ENCODE measurements at places on chromosomes 1 and 21.

GRCh38 chr1:176692988-176693696 lies 230.2 kb downstream of the PAPPA2 start:
- DNase-seq, result no peak

DNA sequence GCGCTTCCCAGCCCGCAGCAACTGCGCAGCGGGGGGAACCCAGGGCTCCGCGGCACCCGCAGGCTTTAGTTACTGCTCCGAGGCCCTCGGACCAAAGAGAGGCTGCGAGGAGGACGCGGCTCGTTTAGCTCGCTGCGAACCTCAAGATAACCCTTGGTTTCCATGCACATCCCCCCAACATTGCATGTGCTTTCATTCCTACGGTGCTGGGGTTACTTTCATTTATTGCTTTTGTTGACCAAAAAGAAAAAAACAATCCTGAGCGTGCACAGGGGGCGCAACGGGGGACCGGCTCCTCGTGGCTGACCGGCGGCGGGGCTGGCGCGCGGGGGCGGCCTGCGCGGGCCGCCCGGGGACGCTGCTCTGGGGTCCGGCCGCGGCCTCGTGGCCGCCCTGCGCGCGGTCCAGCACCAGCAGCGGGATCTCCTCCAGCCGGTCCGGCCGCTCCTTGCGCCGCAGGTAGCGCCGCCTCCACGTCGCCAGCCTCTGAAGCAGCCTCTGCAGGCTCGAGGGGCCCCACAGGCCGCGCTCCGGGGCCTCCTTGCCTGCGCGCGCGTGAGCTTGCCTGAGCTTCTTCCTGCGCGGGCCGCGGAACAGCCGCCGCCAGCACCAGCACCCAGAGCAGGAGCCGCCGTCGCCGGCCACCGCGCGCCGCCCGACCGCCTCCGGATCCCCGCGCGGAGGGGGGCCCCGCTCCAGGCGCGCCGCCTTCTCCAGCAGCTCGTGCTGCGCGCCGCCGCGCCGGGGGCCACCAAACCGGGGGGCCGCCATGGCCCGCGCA lies 77.4 kb downstream of the DESI2 start:
- peak; percentile 9 for DNase-seq

DNA sequence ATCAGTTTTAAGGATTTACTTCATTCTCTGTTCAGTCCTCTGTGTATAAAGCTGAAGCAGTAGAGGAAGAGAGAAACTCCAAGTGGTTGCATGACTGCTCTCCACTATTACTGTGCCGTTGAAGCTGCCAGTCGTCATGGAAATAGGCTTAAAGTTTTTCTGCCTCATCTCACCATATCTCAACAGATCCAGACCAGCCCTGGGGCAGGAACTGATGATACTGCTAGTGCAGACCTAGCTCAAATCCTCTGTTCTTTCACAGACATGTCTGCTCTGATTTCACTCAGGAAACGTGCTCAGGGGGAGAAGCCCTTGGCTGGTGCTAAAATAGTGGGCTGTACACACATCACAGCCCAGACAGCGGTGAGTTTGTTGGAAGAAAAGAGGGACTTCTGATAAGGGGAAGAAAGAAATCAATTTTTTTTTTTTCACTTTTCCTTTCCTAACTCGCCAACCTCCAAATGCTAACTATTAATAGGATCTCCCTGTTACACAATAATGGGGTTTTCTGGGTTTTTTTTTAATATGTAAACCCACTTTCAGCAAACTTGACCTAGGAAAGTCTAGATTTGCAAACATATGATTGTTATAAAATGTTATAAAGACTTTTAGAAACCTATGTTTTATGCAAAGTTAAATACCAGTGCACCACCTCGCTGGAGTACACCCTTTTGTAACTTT lies 22.2 kb upstream of the STRIP1 start:
- DNase-seq, result no peak

GRCh38 chr21:27678511-27678910 lies 711.6 kb upstream of the ADAMTS5 start:
- DNase-seq, result no peak

- no peak for DNase-seq
Observed at GRCh38 chr1:30462826-30463425, 260.5 kb downstream of the MATN1 start.

DNA sequence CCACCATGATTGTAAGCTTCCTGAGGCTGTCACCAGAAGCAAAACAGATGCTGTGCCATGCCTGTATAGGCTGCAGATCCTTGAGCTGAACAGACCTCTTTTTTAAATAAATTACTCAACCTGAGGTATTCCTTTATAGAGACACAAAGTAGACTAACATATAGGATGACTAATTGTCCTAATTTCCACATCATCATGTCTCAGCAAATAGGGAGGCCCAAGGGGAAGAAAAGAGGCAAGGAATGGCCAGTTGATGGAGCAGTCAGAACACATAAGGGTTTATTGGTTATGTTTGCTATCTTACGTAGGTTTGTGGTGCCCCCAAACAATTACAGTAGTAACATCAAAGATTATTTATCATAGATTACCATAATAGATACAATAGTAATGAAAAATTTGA lies 126.2 kb downstream of the RASAL2 start:
- DNase-seq, result no peak

GRCh38 chr1:88892357-88892877 lies 1.1 kb upstream of the GTF2B start:
- no peak for DNase-seq

DNA sequence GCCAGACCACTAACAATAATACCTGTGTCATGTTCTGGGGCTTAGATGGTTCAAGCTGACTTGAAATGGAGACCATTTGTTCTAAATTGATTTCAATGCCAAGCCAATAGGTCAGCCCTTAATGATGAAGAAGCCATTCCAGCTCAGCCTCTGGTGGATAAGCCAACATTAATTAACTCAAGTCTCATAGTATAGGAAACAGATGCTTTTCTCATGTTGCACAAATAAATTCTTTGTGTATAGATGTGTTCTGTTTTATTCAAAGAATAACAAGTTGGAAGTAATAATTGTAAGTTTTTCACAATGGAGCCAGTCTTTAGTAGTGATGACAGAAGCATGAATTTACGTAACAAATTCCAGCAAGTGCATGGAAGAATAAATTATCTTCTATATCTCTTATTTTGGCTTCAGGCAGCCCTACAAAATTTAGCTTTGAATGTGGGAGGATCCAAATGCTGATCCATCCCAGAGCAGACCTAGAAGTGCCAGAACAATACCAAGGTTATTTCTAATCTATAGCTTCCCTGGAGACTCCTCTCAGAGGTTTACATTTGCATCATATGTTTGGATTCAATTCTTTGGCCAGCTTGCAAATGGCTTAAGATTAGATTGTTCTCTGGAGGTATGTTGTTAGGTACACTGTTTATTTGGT lies 42.2 kb upstream of the C1orf105 start:
- DNase-seq, result no peak

DNA sequence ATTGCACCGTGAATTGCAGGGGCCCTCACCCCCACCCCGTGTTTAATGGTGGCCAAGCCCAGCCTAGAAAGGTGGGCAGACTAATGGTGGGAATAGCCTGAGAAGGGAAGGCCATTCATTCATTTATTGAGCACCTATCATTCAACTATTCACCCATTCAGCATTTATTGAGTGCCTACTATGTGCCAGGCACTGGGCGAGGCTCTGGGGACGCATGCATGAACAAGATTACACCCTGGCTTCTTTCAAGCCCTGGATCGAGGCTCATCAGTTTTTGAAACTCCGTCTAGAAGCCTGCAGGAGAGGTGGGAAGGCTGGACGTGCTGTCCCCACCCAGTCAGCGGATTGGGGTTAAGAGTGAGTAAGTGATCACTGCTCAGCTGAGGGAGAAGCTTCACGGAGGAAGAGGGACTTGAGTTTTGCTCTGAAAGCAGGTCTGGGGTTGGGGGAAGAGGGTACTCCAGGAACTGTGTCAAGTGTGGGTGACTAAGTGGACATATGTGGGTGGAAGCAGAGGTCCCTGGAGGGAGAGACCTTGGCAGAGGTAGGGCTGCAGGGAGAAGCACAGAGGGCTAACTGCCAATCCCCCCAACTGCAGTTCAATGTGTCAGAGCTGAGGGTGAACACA lies 35.6 kb downstream of the MEF2D start:
- DNase-seq, result no peak

- DNase-seq, result peak; percentile 81
Observed at GRCh38 chr21:42062236-42063022, 8.7 kb upstream of the UMODL1 start.

DNA sequence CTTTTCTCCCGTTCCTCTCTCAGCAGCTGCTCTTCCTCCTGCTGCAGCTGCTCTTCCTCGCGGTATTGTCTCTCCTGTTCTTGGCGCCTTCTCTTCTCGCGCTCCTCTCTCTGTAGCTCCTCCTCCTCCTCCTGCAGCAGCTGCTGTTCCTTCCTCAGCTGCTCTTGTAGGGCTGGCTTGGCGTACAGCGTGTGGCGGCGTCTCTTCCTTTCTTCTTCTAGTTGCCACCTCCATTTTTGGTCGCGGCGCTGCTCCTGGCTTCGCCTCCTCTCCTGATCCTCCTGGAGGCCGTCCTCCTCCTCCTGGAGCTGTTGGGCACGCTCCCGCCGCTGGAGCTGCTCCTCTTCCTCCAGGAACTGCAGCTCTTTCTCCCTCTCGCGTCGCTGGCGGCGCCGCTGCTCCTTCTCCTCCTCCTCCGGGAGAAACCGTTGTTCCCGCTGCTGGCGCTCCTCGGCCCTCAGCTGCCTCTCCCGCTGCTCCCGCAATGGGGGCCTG lies 4.8 kb downstream of the TCHH start:
- no peak for DNase-seq

DNA sequence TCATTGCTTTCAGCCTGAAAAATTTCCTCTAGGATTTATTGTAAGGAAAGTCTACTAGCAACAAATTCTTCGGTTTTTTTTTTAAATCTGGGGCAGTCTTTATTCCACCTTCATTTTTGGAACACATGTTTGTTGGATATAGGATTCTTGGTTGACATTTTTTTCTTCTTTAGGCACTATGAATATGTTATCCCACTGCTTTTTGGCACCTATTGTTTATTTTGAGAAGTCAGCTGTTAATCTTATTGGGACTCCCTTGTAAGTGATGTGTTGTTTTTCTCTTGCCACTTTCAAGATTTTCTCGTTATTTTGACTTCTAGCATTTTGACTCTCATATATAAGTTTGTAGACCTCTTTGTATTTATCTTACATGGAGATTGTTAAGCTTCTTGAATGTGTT lies 99.3 kb downstream of the NPHS2 start:
- no peak for DNase-seq

DNA sequence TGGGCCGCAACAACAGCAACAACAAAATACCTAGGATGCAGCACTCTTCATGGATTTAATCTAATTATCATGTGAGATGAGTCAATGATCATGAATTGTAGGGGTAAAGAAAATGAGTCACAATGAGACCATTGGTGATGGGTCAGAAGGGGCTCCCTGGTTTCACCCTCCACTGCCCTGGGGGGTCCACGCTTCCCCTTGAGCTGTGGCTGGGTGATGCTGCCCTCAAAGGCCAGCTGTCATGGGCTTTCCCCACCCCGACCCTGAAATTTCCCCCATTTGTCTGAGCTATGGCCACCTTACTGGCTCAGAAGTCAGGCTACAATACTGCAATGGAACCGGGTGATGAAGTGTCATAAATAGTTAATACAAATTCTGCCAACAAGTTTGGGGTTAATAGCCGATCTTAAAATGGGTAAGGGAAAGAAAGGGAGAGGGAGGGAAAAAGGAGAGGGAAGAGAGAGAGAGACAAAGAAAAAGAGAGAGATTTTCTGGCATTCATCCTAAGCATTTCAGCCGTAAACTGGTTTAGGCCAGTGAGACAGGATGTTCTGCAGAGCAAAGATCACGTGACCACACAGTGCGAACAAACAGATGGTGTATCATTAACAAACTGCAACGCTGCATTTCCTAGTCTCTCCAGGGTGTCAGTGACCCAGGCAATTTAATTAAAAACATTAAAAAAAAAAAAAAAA lies 143.4 kb upstream of the ERRFI1 start:
- DNase-seq, result peak; percentile 78

DNA sequence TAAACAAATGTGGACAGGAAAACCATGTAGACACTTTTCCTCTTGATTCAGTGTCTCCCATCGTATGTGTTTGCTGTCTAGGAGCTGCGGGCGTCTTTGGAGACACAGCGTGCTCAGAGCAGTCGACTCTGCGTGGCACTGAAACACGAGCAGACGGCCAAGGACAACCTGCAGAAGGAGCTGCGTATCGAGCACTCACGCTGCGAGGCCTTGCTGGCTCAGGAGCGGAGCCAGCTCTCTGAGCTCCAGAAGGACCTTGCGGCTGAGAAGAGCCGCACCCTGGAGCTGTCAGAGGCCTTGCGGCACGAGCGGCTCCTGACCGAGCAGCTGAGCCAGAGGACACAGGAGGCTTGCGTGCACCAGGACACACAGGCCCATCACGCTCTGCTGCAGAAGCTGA lies 27.2 kb upstream of the DIP2A start:
- DNase-seq, result no peak

DNA sequence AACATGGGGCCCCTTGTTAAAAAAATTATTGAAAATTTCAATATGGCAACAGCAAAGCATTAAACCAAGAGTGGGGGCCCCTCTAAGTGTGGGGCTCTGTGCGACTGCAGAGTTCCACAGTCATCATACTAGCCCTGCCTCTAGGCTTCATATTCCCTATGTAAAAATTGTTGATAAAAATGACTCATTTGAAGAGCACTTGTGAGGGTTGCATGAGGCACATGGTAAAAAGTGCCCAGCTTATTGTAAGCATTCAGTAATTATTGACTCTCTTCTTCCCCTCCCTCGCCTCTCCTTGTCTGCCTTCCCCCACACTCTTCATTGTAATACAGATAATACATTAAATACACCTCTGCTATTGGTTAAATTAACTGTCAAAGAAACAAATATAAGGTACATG lies 86.7 kb upstream of the PTBP2 start:
- no peak for DNase-seq

DNA sequence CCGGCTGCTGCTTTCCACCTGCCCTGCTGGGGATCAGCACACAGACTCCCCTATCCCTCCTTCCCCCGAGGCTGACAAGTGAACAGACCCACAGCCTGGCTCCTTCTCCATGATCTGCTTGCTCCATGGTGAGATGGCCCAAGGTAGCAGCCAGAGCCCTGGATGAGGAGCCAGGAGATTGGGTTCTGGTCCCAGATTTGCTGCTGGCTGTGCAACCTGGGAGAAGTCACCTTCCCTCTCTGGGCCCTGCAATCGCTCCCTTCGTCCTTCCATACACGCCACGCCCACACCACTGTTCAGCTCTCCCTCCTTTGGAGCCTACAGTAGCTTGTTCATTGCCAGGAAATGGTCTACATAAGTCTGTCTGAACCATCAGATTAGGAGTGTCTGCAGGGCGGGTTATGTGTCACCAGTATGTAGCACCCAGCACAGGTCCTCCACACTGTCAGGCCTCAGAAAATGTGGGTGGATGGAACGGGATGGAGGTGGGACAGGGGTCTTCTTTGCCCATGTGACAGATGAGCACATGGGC lies 9.2 kb upstream of the EPHA8 start:
- no peak for DNase-seq

- no peak for DNase-seq
Observed at GRCh38 chr1:67668660-67669059, 16.3 kb upstream of the GADD45A start.

DNA sequence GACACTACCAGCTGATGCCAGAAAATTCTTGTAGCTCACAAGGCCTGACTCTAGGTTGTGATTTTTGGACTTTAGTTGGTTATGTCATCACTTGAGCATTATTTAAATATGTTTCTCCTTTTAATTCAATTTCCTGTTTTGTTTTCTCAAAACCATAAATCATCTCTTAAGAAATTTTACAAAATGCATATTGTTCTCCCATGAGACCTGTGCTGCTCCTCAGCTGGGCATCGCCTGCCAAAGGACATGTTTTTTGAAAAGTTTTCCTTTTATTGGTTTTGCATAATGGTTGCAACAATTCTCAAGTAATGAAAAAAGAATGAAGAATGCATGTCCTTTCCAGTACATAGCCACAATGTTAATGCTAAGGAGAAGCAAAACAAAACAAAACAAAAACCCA lies 204.7 kb upstream of the LYPLAL1 start:
- DNase-seq, result no peak

Data from CD8-positive, alpha-beta memory T cell (primary cell).